ENCODE measurements at places on chromosomes 12 and 14. TPM values are rescaled to one million over a fixed set of nuclear protein-coding genes. Genes with fewer than 3 reads are reported as not detected.

PROX2 gene
- not detected for total RNA-seq

KRT72 gene
- total RNA-seq, result not detected

PLEKHG3 gene
- total RNA-seq, result 2.3 TPM

NPAS3 gene
- total RNA-seq, result 0.71 TPM

PLEKHD1 gene
- not detected for total RNA-seq

LAG3 gene
- total RNA-seq, result 0.35 TPM

CISTR gene
- total RNA-seq, result not detected

KRT77 gene
- not detected for total RNA-seq

MGAT4C gene
- total RNA-seq, result not detected

AREL1 gene
- total RNA-seq, result 36.5 TPM

CD163L1 gene
- 0.29 TPM for total RNA-seq

KRT78 gene
- total RNA-seq, result not detected

DLGAP5 gene
- total RNA-seq, result 51.6 TPM

ABHD4 gene
- total RNA-seq, result 23.9 TPM

FOXA1 gene
- not detected for total RNA-seq

Data from myometrial cell (primary cell).